Stimulated activated CD4-positive, alpha-beta T cell treated with anti-CD3 and anti-CD28 coated beads, Interleukin-12 subunit alpha, Interleukin-12 subunit beta, amount 100 ng/mL, for 48 hours (primary cell): ENCODE measurements at places on chromosomes 3 and 15.

GRCh38 chr3:176632925-176633324 lies 564.4 kb downstream of the TBL1XR1 start:
- no peak for DNase-seq

DNA sequence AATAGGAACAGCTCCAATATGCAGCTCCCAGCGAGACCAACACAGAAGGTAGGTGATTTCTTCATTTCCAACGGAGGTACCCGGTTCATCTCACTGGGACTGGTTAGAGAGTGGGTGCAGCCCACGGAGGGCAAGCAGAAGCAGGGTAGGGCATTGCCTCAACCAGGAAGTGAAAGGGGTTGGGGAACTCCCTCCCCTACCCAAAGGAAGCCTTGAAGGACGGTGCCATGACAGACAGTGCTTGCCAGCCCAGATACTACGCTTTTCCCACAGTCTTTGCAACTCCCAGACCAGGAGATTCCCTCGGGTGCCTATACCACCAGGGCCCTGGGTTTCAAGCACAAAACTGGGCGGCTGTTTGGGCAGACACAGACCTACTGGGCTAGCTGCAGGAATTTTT lies 576.9 kb upstream of the NECTIN3 start:
- DNase-seq, result no peak

DNA sequence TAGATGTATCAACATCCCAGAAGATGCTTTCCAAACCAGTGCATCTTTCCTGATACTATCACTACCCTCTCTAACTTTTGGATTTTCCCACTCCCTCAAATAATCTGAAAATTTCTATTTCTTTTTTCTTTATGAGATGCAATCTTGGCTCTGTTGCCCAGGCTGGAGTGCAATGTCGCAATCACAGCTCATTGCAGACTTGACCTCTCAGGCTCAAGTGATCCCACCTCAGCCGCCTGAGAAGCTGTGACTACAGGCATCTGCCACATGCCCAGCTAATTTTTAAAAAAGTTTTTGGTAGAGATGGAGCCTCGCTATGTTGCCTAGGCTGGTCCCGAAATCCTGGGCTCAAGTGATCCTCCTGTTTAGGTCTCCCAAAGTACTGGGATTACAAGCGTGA lies 239.7 kb downstream of the SUCLG2 start:
- no peak for DNase-seq

GRCh38 chr3:125317761-125318160 lies 57.4 kb downstream of the ZNF148 start:
- no peak for DNase-seq

DNA sequence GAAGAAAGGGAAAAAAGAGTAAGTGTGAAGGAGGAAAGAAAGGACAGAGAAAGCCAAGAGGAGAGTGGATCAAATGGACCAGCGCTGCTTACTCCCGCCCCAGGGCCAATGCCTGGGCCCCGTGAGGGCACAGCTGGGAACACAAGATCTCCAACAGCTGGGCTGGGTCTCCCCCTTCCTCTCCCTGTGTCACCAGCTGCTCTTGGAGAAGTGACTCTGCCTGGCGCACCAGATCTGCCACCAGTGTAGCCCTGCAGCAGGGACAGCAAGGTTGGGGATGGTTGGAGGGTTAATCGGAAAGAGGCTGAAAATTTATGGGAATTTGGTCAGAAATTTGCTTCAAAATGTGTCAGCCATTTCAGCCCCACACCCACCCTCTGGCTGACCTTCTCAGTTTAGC lies 8.4 kb downstream of the CDAN1 start:
- DNase-seq, result no peak

- no peak for DNase-seq
Observed at GRCh38 chr3:147872568-147872967, 463.4 kb downstream of the ZIC1 start.

GRCh38 chr3:159208050-159208449 lies 406.2 kb downstream of the MFSD1 start:
- no peak for DNase-seq

- DNase-seq, result no peak
Observed at GRCh38 chr3:61357902-61358301, 106.7 kb upstream of the FHIT start.

GRCh38 chr3:39216176-39216790 lies 23.9 kb upstream of the XIRP1 start:
- no peak for DNase-seq

DNA sequence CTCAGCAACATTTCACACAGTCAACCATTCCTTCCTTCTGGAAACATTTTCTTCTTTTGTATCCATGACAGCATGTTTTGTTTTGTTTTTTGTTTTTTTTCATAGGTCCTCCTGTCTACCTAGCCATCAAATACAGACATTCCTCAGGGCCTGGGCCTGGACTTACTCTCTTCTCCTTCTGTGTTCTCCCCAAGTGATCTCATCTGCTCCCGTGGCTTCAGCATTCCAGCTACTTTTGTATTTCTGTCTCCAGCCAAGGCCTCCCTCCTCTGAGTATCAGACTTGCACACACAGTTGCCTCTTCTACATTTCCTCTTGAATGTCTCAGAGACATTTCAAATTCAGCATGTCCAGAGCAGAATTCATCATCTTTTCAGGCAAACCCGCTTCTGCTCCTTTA lies 82.4 kb downstream of the HCN4 start:
- DNase-seq, result no peak

GRCh38 chr3:12956316-12956660 lies 114.9 kb upstream of the RPL32 start:
- DNase-seq, result no peak

GRCh38 chr3:74403307-74403706 lies 211.2 kb downstream of the CNTN3 start:
- DNase-seq, result no peak

DNA sequence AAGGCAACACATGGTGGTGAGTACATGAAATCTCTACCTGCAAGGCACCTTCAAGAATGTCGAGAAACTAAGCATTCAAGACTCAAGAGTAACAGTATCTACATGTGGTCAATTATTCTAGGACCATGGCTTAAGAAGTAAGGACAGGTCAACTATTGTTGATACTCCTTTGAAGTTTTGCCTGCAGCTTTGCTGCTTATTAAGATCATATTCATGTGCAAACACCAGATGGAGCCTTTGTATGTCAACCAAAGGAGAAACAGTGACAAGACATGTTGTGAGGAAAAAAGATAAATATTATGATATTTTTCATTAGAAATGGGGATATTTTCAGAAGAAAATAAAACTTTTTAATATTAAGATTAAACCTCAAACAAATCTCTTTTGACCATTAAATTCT lies 52.3 kb upstream of the FGF7 start:
- DNase-seq, result no peak

GRCh38 chr15:60070838-60071493 lies 66.9 kb downstream of the FOXB1 start:
- no peak for DNase-seq
